NCI-H1105 treated with DMSO at 0.1 percent for 48 hours (cell line): ENCODE measurements at places on chromosomes 7 and 10.

DNA sequence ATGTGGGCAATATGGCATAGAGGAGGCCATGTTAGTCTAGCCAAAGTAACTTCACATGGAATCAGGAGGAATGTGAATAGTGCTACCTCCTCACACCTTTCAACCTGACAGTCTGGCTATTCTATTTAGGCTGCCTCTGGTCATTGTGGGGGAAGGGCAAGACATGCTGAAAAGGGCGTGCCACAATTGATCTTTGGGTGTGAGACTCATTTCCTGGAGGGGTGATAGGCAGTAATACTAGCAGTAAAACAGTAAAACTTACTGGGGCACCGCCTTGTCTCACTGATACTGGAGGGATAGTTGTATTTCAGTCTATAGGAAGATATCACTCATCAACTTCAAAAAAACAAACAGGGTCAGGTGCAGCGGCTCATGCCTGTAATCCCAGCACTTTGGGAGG lies 88.7 kb downstream of the TMEM168 start:
- DNase-seq: no peak

DNA sequence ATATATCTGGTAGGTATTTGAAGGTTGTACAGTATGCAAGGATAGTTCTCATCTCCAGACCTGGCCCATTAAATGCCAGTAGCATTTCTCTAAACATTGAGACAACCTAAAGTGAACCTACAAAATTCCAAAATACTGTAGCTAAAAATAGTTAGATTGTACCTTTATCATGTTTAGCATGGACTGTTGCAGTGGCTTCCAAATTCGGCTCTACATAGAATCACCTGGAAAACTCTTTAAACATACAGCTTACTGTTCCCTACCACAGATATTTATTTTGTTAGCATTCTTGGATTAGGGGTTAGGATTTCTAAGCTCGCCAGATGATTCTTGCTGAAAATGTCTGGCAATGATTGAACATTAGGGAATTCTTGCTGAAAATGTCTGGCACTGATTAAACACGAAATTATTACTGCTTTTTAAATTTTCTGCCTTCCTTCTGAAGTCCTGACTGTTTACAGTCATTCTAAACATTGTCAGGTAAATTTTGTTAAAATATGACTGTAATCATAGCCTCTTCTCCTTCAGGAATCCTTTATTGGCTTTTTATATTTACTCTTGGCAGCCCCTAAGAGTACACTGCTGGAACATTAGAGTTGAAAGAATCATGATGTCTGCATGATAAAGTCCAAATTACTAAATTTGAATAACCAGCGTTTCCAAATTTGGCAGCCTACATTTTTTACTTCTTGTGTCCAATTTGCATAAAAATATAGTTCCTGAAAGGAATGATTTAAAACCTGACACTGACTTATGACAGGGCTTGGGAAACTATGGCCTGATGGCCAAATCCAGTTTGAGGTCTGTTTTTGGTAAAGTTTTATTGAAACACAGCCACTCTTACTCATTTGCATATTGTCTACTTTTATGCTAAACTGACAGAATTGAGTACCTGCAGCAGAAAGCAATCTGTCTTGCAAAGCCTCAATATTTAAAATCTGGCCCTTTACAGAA lies 40.3 kb downstream of the SHOC2 start:
- DNase-seq: no peak

- no peak for DNase-seq
These were observed 25.0 kb downstream of the CLEC2L start for GRCh38 chr7:139548302-139549028.

DNA sequence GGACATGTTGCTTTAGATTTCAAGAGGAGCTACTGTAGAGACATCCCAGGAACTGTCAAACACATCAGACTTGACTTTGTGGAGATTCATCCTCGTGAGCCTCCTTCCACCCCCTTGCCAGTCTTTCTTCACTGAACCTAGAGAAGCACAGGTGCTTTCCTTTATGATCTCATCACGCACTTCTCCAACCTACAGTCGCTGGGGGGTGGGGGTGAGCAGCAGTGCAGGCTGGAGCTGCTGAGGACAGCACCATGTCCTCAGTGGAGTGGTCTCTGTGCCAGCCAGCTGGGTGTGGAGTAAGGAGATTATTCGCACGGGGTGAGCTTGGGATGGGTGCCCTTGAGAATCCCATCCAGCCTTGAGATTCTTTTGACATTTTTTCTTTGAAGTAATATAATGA lies 88.1 kb downstream of the VOPP1 start:
- DNase-seq: no peak

DNA sequence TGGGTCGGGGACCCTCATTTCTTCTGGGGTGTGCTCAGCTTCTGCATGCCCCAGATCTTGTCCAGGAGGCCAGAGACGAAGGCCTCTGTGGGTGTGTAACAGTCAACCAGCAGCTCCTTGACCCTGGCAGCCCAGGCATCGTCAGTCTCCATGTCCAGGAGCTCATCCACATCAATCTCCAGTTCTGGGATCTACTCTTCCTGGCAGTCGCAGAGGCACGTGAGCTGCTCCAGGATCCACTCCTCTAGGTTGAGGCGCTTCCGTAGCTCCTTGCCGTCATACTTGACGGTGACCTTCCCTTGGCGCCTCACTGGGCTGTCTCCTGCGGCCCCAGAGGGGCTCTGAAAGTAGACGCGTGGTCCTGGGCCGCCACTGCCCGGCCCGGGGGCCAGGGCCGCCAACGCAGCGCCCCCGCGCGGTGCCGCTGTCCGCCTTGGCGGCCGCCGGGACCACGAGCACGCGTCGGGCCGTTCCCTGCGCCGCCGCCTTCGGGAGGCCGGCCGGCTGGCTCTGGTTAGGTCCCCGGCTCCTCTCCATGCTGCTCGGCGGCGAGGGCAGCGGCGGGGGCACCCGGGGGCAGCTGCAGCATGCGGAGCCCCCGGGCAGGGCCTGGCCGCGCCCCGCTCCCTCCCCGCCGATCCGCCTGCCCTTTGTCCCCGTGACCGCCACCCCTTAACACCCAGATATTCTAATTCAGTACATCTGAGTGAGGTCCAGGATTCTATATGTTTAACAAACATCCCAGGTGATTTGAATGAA lies 170.5 kb downstream of the SEPTIN7 start:
- DNase-seq: no peak

DNA sequence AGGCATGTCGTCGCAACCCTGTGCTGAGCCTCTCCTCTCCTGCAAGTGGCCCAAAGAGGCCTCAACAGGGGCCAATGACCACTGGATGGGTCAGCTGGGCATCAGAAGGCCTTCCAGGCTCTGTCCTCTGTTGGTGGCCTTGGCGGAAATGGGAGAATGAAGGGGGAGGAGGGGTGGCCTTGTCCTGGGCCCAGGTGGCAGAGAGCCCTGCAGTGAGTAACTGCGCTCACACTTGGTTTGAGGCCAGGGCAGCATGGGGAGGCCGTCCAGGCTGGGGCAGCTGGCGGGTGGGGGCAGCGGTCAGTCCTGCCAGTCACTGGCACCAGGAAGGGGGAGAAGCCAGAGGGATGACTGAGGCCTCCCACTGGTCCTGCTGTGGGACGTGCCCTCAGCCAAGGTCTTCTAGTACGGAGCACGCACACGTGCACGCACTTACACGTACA lies 59.8 kb downstream of the LHPP start:
- no peak for DNase-seq

- no peak for DNase-seq
These were observed 95.5 kb downstream of the CELF2 start for GRCh38 chr10:11113156-11113555.

- DNase-seq: peak; percentile 1
These were observed 169.9 kb upstream of the ASAH2 start for GRCh38 chr10:50421026-50421719.

DNA sequence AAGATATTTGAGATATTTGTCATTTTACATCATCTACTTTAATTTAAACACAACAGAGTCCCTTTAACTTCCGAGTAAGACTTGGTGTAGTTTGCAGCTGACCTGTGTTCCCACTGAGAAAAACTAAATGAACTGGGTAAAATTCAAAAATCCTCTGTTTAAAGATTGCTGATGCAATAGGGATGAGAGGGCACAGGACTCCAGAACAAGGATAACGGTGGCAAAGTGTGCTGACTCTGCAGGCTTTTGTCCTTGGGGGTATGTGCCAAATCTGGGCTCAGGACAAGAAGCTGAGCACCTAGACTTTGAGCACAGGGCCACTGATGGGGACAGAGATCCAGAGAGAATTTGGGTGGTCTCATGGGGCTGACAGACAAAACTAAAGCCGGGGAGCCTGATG lies 156.8 kb downstream of the CCDC71L start:
- no peak for DNase-seq

- DNase-seq: no peak
These were observed 120.6 kb downstream of the SH3PXD2A start for GRCh38 chr10:103734731-103735130.

DNA sequence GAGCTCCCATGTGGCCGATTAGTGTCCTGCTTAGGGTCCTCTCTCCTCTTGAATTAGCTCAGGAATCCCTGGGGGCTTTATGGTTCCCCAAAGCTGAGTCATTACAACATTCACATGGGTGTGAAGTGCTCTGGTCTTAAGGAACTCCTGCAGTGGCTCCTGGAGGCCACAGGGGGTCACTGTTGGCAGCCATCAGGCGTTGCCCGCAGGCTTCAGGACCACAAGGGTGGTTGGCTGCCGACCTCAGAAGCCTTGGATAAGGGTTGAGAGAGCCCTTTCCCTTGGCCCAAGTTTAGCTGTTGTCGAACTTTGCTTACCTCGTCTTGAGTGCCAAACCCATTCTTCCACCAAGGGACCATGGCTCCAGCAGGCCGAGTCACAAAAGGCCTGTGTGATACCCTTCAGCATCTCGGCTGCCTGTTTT lies 61.7 kb downstream of the SH2D4B start:
- no peak for DNase-seq

DNA sequence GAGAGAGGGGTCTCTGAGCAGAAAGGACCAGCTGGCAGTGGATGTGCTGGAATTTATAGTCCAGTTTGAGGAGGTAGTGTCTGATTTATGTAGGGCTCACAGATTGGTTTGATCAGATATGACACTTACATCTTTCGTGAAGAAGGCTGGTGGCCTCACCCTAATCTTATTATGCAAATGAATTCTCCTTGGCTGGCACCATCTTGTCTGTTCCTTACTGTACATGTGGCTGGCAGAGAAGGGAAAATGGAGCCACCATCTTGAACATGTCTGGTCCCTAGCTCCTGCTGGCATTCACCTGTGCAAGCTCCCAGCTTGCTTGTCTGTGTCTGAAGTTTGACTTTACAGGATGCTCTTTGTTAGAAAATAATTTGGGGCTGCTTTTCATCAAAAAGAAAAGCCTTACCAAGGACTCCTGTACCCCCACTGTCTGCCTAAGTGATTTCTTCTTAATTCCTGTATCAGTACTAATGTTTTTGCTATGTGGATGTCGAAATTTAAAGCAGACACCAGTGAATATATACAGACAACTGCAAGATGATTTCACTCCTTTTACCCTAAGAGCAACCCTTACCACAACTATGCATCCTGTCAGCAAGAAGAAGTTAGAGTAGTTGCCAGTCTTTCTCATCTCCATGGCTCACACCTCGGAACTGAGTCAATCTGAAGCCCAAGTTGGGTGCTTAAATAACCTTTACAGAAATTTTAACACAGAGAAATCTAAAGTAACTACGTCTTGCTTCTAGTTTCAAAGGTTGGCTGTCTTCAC lies 322.0 kb upstream of the SEMA3D start:
- DNase-seq: no peak

GRCh38 chr10:7507887-7508726 lies 97.3 kb upstream of the SFMBT2 start:
- DNase-seq: no peak

DNA sequence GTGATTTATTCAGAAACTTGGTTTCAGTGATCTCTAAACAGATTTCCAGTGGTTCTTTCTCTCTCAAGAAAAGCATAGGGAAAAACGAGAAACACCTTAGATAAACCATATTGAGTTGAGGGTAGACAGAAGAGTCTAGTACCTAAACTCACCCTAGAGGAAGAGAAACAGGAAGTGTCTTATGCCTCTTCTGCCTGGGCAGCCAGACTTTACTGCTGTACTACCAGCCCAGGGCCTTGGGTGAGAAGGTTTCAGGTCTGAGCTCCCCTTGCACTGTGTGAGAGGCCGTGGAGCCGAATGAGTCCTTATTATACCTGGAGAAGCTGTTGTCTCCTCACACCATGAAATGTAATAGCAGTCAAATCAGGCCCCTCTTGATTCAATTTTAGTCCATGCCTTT lies 18.2 kb downstream of the HIF1AN start:
- DNase-seq: no peak

DNA sequence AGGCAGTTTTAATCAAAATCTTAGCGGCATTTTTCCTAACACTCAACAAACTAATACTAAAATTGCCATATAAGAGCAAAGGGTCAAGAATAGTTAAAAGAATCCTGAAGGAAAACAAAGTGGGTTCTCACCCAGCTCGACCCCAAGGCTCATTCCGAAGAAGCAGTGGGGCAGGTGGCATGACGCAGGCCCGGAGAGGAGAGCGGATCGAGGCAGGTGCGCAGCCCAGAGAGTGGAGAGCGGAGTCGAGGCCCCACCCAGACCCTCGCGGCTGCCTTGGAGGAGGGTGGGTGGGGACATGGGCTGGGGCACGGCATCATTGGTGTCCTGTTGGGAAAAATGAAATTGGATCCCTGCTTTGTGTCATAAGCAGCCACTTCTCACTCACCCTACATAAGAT lies 109.8 kb downstream of the INPP5A start:
- DNase-seq: no peak

DNA sequence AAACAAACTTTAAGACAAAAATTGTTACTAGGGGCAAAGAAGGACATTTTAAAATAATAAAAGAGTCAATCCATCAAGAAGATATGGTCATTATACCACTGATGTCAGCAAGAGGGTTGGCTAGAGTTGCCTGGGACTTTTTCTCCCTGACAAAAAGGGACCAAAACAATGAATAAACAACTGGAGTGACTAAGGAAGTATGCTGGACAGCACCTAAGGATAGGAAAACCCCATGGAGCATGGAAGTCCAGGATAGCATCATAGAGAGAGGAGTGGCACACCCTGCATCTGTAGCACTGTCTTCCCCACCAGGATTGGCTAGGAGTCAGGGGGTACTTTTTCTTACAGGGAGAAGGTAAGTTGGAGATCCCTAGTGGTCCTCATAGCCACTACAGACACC lies 73.5 kb upstream of the MACROH2A2 start:
- DNase-seq: no peak

- DNase-seq: no peak
These were observed 151.5 kb upstream of the KLF6 start for GRCh38 chr10:3936422-3937040.
